ENCODE measurements at places on chromosomes 5 and 9.

- DNase-seq, result no peak
These were observed 17.2 kb upstream of the TTLL11 start for GRCh38 chr9:122110100-122110833.

DNA sequence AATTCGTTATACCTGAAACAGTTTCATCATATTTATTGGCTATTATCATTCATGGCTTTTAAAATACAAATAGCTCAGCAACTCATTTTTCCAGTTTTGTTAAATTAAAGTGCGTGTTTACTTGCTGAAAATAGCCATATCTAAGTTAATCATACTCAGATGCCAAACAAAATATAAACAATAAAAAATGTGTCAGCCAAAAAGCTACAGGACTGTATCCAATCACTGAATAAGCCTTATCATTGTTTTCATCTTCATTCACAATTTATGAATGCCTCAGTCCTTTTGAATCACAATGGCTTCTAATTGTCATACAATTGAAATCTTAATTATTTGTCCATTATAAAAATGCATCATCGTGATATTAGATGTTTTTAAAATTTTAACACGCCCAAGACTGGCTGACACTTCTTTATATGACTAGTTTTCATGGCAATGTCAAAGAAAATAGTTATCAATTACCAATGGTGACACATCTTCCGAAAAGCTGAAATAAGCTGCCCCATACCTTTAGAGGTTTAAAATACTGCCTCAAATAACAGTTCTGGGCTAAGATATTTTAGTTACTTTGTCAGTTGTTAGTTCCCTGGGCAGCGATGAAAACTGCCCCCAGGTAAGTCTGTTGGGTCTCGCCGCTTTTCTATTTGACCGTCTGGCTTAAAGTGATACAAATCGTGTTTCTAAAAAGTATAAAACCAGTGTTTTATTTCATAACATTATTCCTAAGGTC lies 1.8 kb downstream of the NFIB start:
- DNase-seq, result no peak

DNA sequence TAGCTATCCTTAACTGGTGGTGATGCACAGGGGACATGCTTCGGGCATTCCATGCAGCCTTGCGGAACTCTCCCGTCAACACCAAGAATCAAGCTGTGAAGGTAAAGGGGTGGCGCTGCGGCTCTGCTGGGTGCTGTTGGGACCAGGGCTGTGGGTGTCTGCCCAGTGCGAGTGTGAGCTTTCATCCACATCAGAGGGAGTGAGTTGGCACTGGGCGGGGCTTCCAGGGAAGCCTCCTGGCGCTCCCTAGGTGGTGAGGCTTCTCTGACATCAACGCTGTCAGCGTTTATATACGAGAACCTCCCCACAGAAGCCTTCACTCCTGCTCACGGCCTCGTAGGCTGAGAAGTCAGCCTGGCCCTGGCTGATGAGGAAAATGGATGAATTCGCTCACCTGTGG lies 11.7 kb downstream of the ARPC5L start:
- no peak for DNase-seq

- peak; percentile 80 for DNase-seq
These were observed 795.0 kb downstream of the EFNA5 start for GRCh38 chr5:106875591-106876297.

DNA sequence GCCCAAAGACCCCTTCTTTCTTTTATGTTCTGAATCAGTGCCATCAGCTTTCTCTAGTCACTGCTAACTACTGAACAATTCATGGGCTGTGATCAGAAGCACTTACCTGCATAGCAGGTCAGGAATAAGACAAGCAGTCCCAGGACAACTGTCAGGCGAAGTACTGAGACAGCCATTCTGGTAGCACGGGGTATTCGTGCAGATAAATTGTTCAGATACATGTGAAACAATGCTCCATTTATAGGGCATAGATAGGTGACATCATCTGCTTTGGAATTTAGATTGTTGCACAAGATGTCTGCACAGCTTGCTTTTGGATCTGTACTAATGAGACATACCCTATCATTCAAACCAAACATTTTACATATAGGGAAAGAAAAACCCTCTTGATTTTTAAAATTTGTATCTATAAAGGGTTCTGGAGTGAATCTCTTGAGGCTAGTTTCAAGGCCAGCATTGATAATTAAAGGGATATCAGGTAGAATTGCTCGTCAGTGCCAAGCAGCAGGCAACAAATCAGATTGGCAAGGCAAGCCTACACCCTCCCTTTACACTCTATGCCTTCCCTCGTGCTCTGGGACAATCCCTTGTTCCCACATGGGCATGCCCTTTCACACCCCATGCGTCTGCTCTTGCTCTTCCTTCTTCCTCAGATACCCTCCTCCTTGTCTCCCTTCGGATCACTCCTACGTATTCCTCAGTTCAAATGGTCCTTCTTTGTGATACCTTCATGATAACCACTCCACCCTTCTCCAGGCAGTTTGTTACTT lies at the start of gene C5orf46:
Gene C5orf46 (minus strand): TSS at position 213 of the 770 bp plus-strand sequence. CDS start 37 bp downstream, at position 176.
- DNase-seq, result peak; percentile 69

Measured in islet precursor cell (in vitro differentiated cells).